ENCODE measurements at places on chromosomes 3 and 15.

- DNase-seq, result no peak
Measured at GRCh38 chr3:141561426-141562034, 74.7 kb downstream of the RASA2 start.

GRCh38 chr15:101521591-101521990 lies 32.1 kb upstream of the PCSK6 start:
- DNase-seq, result no peak

- peak; percentile 69 for DNase-seq
Measured at GRCh38 chr15:65862682-65863081, 6.6 kb upstream of the RAB11A start.

GRCh38 chr15:42800731-42801474 lies 64.0 kb upstream of the CDAN1 start:
- DNase-seq, result no peak

DNA sequence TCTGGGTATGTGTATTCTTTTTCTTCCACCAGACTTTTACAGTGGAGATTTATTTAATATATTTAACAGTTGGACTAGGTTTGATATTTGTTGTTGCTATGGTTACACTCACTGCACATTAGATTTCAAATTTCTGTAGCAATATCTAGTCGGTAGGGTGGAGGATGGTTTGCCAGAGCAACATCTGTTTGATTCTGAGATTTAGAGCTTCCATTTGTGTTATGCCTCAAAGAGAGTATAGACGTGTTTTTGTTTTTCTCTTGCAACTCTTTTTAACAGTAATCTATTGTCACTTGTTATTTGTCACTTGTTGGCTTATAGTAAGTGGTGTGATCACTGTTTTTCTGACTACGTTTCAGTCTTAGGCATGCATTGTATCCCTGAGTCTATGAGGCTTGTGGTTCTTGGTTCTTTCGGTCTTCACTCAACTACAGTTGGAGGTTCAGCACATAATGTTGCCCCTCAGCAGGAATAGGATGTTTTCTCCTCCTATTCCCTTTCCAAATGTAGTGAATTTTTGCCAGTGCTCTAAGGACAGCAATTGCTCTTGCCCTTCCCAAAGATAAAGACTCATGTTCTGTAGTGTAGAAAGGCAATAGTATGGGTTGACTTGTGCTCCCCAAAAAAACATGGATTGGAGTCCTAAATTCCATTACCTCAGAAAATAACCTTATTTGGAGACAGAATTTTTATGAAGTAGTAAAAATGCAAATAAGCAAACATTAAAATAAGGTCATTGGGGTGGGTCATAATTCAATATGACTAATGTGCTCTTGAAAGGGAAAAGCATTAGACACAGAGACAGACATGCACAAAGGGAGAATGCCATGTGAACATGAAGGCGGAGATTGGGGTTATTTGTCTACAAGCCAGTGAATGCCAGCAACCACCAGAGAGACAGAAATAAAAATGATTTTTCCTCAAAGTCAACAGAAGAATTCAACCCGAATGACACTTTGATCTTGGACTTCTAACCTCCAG lies 692.1 kb downstream of the DIPK2A start:
- DNase-seq, result no peak

GRCh38 chr3:164524201-164524600 lies 554.1 kb downstream of the SI start:
- DNase-seq, result no peak

GRCh38 chr3:31575448-31575847 lies 42.7 kb downstream of the STT3B start:
- no peak for DNase-seq

DNA sequence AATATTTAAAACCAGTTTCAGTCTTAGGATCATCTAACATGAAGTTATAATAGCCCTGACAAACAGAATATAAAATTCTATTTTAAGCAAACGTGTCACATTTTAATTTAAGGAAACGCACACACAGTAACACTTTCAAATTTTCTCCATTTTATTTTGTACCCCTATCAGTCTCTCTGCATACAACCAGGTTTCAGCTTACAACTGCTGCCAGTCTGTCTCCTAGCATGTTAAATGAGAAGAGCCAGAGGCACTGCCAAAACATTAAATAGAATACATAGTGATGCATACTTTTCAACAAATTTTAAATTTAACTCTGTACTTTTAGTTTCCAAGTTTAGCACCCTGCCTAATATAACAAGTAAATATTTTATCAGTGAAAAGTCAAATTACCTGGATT lies 60.8 kb downstream of the UACA start:
- DNase-seq, result no peak

- no peak for DNase-seq
Measured at GRCh38 chr3:179113903-179114302, 34.3 kb upstream of the PIK3CA start.

GRCh38 chr15:38130205-38130567 lies 122.5 kb upstream of the SPRED1 start:
- DNase-seq, result no peak

- no peak for DNase-seq
Measured at GRCh38 chr3:19539518-19540392, 391.4 kb downstream of the KCNH8 start.

GRCh38 chr15:59703979-59704796 lies 15.1 kb upstream of the BNIP2 start:
- no peak for DNase-seq

DNA sequence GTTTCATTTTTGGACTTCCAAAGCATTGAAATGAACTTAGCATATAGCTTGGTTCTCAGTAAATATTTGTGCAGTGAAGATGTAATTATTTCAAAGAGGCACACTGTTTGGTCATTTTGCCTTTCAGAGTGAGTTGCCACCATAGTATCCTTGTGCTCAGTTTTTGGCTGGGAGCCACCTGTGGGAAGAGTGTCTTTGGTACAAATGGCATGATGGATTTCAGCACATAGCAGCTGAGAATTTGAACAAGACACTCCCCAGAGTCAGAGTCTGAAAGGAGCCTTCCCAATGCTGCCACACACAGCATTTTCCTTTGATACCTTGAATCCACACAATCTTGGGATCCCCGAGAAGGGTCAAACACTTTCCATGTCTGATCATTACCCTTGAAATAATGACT lies 897.2 kb upstream of the ARPP21 start:
- DNase-seq, result no peak

GRCh38 chr15:63291507-63291906 lies 14.1 kb downstream of the APH1B start:
- DNase-seq, result no peak

- DNase-seq, result peak; percentile 43
Measured at GRCh38 chr3:64224826-64225610, at the start of gene PRICKLE2. TSS of gene PRICKLE2 (minus strand) at chr3:64225466. CDS start at chr3:64198927, 26,539 bp downstream.

DNA sequence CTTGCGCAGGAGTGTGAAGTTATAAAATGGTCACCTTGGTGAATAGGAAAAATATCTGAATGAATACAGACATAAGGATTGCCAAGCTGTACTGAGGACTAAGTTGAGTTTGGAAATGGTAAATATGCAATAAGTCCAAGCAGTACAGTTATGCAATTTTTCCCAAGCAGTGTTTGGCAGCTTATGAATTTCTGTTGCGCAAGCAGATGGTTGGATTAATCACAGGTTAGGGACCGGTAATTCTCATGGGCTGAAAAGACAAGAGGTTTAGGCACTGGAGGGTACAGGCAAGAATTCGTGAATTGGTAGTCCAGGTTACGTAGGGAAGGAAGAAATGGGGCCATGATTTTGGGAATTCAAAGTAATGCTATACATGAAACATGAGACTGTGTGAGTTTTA lies 210.3 kb downstream of the RAP2B start:
- no peak for DNase-seq

GRCh38 chr3:53238886-53239285 lies 16.9 kb downstream of the TKT start:
- no peak for DNase-seq

- no peak for DNase-seq
Measured at GRCh38 chr3:140233702-140234101, 298.7 kb downstream of the CLSTN2 start.

- no peak for DNase-seq
Measured at GRCh38 chr3:50201573-50202315, 3.3 kb upstream of the SLC38A3 start.

- DNase-seq, result no peak
Measured at GRCh38 chr15:60255390-60255789, 142.4 kb downstream of the ANXA2 start.

- no peak for DNase-seq
Measured at GRCh38 chr3:186871403-186871924, 29.0 kb downstream of the ADIPOQ start.

DNA sequence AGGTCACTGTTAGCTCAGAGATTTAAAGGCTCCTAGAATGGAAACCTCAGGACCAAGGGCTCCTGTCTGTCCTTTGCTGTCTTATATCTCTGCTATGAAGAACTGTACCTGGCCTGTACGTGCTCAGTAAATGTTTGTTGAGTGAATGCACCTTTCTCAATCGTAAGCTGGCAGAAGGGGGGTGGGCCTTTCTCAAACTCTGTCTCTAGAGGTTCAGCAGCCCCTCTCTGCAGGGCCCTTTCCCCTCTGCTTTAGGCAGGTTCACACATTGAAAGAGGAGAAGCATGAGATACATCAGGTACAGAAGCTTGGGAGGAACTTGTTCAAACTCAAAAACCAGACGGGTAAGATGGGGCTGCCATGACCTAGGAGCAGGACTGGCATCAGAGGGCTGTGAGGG lies 155.6 kb downstream of the GOLGA6L4 start:
- DNase-seq, result no peak
